ENCODE measurements at places on chromosomes 5 and 9.

- H3K27ac ChIP-seq: no peak overlapping the region
- H3K4me1 ChIP-seq: no peaks in the 10 kb centered on the region
- DNase-seq: no peak
- no peaks in the 10 kb centered on the region for H3K36me3 ChIP-seq
- no peak overlapping the region for H3K4me3 ChIP-seq
Measured at GRCh38 chr5:116521173-116521872, 53.3 kb downstream of the SEMA6A start.

DNA sequence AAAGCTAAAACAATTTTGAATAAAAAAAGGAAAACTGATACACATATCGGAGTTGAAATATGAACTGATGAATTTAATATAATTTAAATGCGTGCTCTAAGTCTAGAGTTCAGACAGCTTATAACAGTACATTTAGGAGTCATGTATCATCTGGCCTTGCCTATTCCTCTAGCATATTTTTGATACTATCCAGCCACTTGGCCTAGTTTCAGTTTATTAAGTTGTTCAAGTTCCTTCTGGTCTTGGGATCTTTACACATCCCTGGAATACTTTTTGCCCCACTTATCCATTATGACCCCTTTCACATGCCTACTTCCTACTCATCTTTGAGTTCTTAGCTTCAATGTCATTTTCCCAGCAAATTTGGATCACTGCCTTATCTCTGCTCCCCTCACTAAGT is 192.4 kb upstream of the EFNA5 start:
- H3K27me3 ChIP-seq: no peaks in the 10 kb centered on the region
- no peak overlapping the region for H3K4me3 ChIP-seq
- DNase-seq: no peak
- H3K27ac ChIP-seq: no peak overlapping the region

DNA sequence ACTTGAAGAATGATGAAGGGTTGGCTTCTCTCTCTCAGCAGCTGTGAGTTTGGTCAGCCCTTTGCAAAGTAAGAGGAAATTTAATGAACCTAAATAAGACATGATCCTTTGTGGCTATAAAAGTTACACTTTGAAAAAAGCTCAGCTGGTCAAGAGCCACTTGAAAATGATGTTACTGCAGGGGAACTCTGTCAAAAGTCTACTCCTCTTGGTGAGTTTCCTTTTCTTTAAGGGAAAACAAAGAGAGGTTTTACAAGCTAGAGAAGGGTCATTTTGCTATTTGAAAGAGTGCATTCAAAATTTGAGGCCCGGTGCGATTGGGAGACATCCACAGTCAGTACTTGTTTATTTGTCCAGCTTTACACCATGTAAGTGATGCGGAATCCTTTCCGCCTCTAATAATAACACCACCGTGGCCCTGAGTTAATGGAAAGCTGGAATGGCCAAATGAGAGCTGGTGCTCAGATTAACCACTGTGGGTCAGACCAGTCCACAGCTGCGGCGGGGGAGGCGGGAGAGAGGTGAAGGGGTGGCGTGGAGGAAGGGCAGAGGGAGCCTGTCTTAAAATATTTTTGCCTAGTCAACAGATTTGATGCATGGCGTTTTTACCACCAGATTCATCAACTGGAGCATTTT is 404.0 kb downstream of the TLE4 start:
- no peaks in the 10 kb centered on the region for H3K4me1 ChIP-seq
- peaks cover 67% of the 10 kb centered on the region for H3K27me3 ChIP-seq
- H3K4me3 ChIP-seq: no peak overlapping the region
- H3K36me3 ChIP-seq: no peaks in the 10 kb centered on the region
- no peak overlapping the region for H3K27ac ChIP-seq

GRCh38 chr5:62326302-62326701 is 20.3 kb downstream of the KIF2A start:
- H3K4me3 ChIP-seq: peak overlapping the region; percentile 69
- peaks cover 52% of the 10 kb centered on the region for H3K36me3 ChIP-seq
- no peak for DNase-seq

GRCh38 chr9:107922260-107922659 is 432.7 kb upstream of the KLF4 start:
- no peaks in the 10 kb centered on the region for H3K4me1 ChIP-seq
- H3K27me3 ChIP-seq: no peaks in the 10 kb centered on the region
- H3K4me3 ChIP-seq: no peak overlapping the region
- no peak overlapping the region for H3K27ac ChIP-seq

GRCh38 chr9:109859447-109859846 is 79.4 kb downstream of the PALM2AKAP2 start:
- no peaks in the 10 kb centered on the region for H3K4me1 ChIP-seq
- H3K27me3 ChIP-seq: peaks cover 8% of the 10 kb centered on the region
- H3K4me3 ChIP-seq: no peak overlapping the region
- no peak overlapping the region for H3K27ac ChIP-seq
- H3K36me3 ChIP-seq: no peaks in the 10 kb centered on the region

DNA sequence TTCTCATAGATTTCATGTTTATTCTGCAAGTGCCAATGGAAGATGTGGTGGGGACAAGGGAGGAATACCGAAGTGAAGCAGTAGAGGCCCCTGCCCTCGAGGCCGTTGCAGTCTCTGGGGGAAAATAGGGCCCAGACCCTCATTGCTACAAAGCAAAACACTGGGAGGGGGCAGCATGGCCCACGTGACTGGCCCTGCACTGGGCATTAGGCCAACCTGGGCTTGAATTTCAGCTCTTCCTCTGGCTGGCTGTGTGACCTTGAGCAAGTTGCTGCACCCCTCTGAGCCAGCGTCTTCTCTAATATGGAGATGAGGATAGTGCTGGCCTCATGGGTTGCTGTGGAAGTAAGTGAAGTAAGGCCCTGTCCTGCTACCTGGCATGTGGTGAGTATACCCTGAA is 709 bp upstream of the SYNPO start:
- no peak for DNase-seq
- no peaks in the 10 kb centered on the region for H3K4me1 ChIP-seq
- H3K4me3 ChIP-seq: no peak overlapping the region
- H3K36me3 ChIP-seq: peaks cover 3% of the 10 kb centered on the region

- peaks cover 49% of the 10 kb centered on the region for H3K27me3 ChIP-seq
- peaks cover 2% of the 10 kb centered on the region for H3K36me3 ChIP-seq
- no peak for DNase-seq
Measured at GRCh38 chr9:130445268-130445983, 665 bp downstream of the ASS1 start.

DNA sequence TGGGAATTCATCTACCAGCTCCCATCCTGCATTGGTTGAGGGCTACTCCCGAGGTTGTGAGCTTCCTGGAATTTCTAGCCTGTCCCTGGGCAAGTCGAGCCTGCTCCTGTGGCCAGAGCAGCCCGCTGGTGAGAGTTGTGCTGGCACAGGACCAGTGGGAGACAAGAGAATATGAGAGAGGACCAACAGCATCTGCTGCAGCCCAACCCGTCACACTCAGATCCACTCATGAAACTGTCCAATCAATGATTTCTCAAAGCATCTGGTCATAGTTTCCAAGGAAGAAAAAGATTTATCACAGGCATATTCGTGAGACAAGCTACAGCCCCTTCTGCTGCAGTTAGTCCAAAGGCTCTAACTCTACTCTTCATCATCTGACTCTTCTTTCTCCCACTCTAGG is 64.4 kb upstream of the RAI14 start:
- H3K27me3 ChIP-seq: peaks cover 22% of the 10 kb centered on the region
- H3K4me1 ChIP-seq: no peaks in the 10 kb centered on the region
- DNase-seq: no peak
- H3K36me3 ChIP-seq: no peaks in the 10 kb centered on the region
- no peak overlapping the region for H3K4me3 ChIP-seq

DNA sequence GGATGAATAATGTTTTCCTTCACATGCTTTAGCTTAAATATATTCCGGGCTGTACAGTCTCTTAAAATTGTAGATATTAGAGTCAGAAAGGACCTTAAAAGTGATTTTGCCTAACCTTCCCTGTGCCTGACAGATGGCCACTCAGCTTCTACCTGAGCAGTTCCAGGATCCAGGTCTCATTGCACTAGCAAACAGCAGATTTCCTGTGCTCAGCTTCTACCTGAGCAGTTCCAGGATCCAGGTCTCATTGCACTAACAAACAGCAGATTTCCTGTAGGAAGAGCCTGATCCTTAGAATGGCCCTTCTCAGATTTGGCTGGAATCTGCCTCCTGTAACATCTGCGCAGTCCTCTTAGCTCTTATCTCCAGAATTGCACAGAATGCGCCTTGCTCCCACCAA is 219.8 kb downstream of the AOPEP start:
- H3K27me3 ChIP-seq: no peaks in the 10 kb centered on the region
- no peak overlapping the region for H3K27ac ChIP-seq
- no peak for DNase-seq
- H3K4me1 ChIP-seq: peaks cover 14% of the 10 kb centered on the region
- H3K36me3 ChIP-seq: peaks cover 3% of the 10 kb centered on the region
- no peak overlapping the region for H3K4me3 ChIP-seq
